Upper lobe of left lung (tissue), 6 donors: ENCODE measurements at places on chromosomes 2 and 18. TPM values are rescaled to one million over a fixed set of nuclear protein-coding genes. Genes with fewer than 3 reads are reported as not detected.

DNA sequence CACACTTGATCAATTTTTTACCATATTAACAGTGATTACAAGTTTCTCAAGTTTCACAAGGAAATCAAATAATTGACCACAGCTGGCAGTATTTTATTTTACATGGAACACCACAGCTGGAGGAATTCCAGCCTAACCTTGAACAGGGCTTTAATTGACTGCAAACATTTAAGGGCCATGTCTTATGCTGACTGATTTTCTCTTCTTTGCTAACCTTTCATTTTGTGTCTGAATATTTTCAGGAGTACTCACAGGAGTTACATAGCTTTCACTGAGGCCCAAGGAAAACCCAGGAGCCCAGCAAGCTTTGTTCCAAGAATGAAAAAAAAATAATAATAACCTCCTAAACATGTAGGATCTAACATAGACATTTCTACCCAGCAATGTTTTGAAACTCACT, 49.6 kb downstream of the FRZB start:
- DNase-seq, result no peak
- no peaks in the 10 kb centered on the region for H3K36me3 ChIP-seq

- no peak for DNase-seq
- no peaks in the 10 kb centered on the region for H3K4me1 ChIP-seq
- H3K4me3 ChIP-seq, result no peak overlapping the region
- no peaks in the 10 kb centered on the region for H3K36me3 ChIP-seq
- H3K27me3 ChIP-seq, result no peaks in the 10 kb centered on the region
- H3K27ac ChIP-seq, result no peak overlapping the region
Measured at GRCh38 chr2:20917287-20917660, 94.4 kb upstream of the LDAH start.

GRCh38 chr2:3598912-3599854, 4.3 kb downstream of the COLEC11 start:
- no peak overlapping the region for H3K4me3 ChIP-seq
- no peak for DNase-seq
- H3K36me3 ChIP-seq, result no peaks in the 10 kb centered on the region
- H3K27me3 ChIP-seq, result no peaks in the 10 kb centered on the region
- no peaks in the 10 kb centered on the region for H3K4me1 ChIP-seq

DNA sequence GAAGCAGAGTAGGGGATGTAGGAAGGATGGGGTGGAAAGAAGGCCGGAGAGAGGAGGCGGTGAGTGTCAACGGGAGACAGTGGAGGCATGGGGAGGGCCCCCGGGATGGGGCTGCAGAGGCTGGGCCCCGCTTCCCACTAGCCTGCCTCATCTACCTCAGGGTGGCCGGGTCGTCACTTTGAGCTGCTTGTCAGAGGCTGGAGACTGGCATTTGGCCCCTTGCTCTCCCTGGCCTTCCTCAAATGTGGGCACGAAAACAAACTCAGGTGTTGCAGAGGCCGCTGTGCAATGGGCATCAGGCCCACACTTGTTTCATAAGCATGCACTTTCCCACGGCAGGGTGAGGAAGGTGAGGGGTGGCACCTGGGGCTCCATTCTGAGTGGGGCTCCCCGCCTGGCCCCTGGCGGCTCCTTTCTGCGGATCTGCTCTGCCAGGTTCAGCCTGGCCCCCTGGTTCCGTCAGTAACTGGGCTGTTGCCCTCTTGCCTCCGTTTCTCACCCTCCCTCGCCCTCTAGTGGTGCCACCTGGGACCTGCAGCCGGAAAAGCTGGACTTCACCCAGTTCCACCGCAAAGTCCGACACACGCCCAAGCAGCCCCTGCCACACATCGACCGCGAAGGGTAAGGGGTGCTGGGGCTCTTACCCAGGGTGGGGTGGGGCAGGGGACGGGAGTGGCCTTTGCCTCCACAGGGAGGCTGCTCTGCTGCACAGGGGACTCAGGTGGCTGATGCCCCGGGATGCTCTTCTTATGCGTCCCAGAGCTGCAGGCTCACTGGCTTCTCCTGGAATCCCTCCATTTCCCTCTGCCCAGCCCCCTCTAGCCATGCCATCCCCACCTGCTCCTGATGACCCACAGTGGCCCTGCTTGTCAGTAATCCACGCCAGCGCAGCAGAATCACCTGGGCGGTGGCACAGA, 125.4 kb downstream of the CTIF start:
- H3K27ac ChIP-seq, result no peak overlapping the region
- H3K27me3 ChIP-seq, result no peaks in the 10 kb centered on the region
- peaks cover 22% of the 10 kb centered on the region for H3K4me1 ChIP-seq
- no peak overlapping the region for H3K4me3 ChIP-seq

The UPP2 gene
- not detected for total RNA-seq

DNA sequence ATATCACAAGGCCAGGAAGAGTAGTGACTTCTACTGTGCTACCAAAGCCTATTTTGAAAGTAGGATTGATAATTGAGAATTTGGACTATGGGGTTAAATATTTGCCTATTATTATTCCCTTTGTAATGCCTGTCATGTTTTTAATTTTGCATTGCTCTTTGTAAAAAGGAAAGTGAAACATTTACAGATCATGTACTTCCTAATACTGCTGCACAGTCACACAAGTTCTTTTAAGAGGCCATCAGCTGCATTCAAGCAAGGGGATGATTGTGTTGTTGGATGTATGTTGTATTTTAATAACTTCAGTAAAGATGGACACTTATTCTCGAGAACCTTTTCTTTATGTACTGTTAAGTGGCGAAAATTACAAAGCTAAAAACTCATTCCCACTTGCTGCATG, 70.1 kb downstream of the PLEKHA3 start:
- H3K27ac ChIP-seq, result no peak overlapping the region
- DNase-seq, result no peak
- H3K4me1 ChIP-seq, result no peaks in the 10 kb centered on the region

The INHBB gene
- 4.9 TPM for total RNA-seq

GRCh38 chr18:78980777-78981380, 1.3 kb downstream of the SALL3 start:
- no peaks in the 10 kb centered on the region for H3K36me3 ChIP-seq
- H3K27me3 ChIP-seq, result peaks cover 15% of the 10 kb centered on the region
- no peak overlapping the region for H3K4me3 ChIP-seq
- DNase-seq, result no peak

DNA sequence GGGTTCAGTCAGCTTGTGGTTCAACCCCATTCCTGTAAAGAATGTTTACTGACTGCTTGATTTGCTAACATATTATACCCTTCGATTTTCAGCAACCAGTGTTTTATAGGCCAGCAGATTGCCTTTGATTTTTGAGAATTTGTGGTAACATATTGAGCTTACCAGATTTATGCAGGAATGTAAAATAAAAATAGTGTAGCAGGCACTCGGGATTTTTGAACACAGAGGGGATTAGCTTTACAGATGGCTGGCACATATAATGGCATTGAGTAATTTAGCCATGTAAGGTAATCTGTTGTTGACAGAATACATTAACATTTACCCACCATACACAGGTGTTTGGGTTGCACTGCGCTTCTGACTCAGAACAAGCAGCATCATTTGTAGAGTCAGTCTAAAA, 354.0 kb downstream of the LRRTM1 start:
- H3K27ac ChIP-seq, result no peak overlapping the region
- H3K4me1 ChIP-seq, result no peaks in the 10 kb centered on the region
- no peak overlapping the region for H3K4me3 ChIP-seq
- no peak for DNase-seq
- H3K36me3 ChIP-seq, result no peaks in the 10 kb centered on the region

The PER2 gene
- 16.3 TPM for total RNA-seq

DNA sequence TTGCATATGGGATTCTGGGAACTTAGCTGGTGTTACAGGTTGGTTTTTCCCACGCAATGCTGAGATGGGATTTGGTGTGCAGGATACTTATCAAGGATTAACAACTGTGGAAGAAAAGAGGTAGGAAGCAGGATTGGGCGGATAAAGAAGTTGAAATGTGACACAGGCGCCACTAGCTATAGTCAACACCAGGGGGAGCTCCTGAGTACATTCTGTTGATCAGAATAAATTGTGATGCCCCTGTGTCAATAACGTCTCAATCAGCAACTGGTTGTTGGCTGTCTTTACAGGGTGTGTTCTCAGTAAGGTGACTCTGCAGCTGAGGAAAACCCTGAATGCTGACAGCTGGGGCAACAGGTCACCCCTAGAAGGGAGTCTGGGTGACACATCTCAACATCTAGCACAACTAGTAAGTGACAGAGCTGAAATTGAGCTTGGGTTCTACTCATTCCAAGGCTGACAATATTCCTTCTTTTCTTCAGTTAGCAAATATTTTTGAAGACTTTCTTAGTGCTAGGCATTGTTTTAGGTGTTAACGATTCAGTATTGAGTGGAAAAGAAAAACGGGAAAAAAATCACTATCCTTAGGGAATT, 143.0 kb downstream of the ARL6IP6 start:
- no peak overlapping the region for H3K4me3 ChIP-seq
- no peaks in the 10 kb centered on the region for H3K36me3 ChIP-seq
- DNase-seq, result no peak
- no peaks in the 10 kb centered on the region for H3K27me3 ChIP-seq

DNA sequence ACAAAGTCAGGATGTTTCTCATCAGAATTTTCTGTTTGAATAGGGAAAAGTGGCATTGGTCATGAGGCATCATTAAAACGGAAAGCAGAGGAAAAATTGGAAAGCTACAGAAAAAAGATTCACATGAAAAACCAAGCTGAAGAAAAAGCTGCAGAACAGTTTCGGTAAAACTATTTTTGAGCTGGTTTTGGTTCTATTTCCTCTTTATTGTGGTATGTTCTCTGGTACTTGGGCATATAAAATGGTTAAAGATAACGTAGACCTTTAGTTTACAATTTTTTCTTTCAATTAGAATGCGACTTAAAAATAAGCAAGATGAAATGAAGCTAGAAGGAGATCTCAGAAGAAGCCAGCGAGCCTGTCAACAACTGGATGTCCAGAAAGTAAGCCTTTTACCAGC, 7.6 kb downstream of the GPATCH11 start:
- H3K4me3 ChIP-seq, result no peak overlapping the region
- no peaks in the 10 kb centered on the region for H3K4me1 ChIP-seq
- no peaks in the 10 kb centered on the region for H3K27me3 ChIP-seq
- H3K27ac ChIP-seq, result no peak overlapping the region
- peaks cover 27% of the 10 kb centered on the region for H3K36me3 ChIP-seq

The TSPYL6 gene
- not detected for total RNA-seq

- H3K27ac ChIP-seq, result no peak overlapping the region
- no peak overlapping the region for H3K4me3 ChIP-seq
- no peaks in the 10 kb centered on the region for H3K27me3 ChIP-seq
- H3K36me3 ChIP-seq, result no peaks in the 10 kb centered on the region
Measured at GRCh38 chr18:24200494-24201290, 61.8 kb downstream of the CABYR start.

The SAG gene
- total RNA-seq, result not detected

DNA sequence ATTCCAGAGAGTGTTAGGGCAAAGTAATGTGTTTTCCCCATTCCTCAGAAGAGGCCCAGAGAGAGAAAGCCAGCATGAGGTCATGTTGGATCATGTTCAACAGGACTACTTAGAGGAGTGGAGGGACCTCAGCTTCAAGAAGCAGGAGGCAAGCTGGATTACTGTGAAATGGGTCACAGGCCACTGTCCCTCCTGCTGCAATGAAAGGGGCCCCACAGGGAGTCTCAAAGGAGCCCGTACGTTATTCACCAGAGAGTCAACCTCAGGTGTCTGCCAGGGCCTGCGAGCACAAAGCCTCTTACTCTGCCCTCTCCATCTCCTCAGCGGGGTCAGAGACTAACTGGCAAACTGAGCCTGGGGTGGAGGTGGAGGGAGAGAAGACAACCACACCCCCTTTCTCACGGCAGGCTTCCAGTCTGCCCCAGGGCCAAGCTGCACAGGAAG, 27.2 kb upstream of the ACYP2 start:
- no peak overlapping the region for H3K27ac ChIP-seq
- no peaks in the 10 kb centered on the region for H3K36me3 ChIP-seq
- no peaks in the 10 kb centered on the region for H3K27me3 ChIP-seq
- no peak overlapping the region for H3K4me3 ChIP-seq
- no peaks in the 10 kb centered on the region for H3K4me1 ChIP-seq

DNA sequence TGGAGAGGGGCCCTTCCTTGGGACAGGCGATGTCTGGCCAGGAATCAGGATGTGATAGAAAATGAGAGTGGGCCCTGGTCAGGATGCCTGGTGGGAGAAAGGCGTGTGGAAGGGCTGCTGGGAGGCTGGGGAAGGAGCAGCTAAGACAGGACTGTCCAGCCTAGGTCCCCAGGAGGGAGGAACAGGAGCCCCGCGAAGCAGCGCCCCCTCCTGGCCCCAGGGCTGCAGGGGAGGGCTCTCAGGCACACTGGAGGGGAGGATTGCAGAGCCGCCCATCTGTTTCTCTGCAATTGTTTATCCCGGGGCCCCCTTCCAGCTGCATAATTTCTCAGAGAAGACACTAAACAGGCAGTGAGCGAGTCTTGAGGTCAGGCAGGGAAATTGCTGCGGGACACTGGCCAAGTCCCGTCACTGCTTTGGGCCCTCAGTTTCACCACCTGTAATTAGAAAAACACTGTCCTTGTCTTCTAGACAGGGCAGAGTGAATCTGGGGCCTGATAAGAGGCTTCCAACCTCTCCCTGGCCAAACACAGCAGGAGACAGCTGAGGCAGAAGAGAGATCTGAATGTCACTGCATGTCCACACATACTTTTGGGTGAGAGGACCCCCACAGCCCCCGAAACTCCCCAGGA, 3.9 kb upstream of the NPPC start:
- peak; percentile 72 for DNase-seq
- peaks cover 12% of the 10 kb centered on the region for H3K27me3 ChIP-seq
- no peak overlapping the region for H3K27ac ChIP-seq
- peaks cover 20% of the 10 kb centered on the region for H3K4me1 ChIP-seq
- H3K36me3 ChIP-seq, result no peaks in the 10 kb centered on the region

DNA sequence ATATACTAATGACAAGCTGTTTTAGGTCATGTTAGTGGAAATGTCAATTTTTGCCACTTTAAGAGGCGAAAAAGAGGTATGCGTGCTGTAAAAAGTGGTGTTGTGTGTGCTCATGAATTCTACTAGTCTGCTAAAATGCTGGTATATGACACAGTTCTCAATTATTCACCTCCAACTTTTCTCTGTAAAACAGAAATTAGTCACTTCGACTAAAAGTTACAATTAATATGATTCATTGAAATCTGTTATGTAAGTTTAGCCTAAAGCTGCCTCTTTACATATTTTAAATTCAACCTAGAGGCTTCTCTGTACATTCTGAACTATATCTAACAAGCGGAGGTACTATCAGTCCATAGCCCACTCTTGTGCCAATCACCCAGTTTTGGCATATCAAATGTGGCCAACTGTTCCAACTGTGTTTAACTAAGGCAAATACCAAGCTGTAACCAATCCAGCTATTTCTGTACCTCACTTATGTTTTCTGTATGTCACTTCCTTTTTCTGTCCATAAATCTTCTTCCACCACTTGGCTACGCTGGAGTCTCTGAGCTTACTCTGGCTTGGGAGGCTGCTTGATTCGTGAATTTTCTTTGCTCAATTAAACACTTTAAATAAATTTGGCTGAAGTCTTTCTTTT, 20.8 kb downstream of the BAZ2B start:
- H3K4me1 ChIP-seq, result peaks cover 6% of the 10 kb centered on the region
- no peak overlapping the region for H3K27ac ChIP-seq
- no peaks in the 10 kb centered on the region for H3K36me3 ChIP-seq
- no peaks in the 10 kb centered on the region for H3K27me3 ChIP-seq

DNA sequence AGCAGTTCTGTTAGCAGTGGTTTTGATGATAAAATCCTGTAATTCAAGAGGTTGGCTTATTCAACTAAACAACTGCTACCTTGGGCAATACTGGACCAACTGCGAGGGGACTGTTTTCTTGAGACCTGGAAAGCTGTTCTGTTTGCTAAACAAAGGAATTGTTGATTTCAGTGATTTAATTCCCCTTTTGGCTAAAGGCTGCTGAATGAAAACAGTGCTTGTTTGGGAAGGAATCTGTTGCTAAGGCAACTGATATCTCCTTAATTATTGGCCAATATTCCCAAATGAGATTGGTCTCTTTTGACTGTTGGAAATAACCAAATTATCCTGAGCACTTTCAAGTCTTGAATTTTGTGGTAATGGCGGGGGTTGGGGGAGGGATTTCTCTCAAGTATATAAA, 136.8 kb downstream of the CAMKMT start:
- no peak overlapping the region for H3K4me3 ChIP-seq
- no peaks in the 10 kb centered on the region for H3K4me1 ChIP-seq
- H3K36me3 ChIP-seq, result no peaks in the 10 kb centered on the region
- no peak overlapping the region for H3K27ac ChIP-seq
